ENCODE measurements at places on chromosomes 6 and 20.

DNA sequence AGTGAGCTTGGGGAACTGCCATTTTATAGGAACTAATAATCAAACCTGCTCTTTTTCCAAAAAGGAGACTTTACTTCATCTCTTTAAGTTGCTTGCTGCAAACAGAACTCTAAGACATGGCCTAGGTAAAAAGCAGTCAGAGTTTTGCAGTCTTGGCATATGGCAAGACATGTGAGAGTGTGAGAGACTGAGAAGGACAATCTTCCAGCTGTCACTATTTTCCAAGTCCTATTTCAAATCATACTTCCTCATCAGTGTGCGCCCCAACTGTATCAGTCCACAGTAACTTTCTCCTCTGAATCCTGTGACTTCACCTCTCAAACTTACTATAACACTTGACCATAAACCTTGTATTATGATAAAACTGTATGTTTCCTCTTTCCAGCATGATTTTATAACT is 10.4 kb downstream of the CALHM6 start:
- DNase-seq = no peak

GRCh38 chr6:10875026-10875425 is 6.8 kb downstream of the GCM2 start:
- no peak for DNase-seq

- DNase-seq = no peak
These were observed 96.7 kb upstream of the LAMP5 start for GRCh38 chr20:9417665-9418064.

GRCh38 chr6:90103056-90103800 is 193.4 kb downstream of the BACH2 start:
- peak; percentile 56 for DNase-seq

- no peak for DNase-seq
These were observed 63.2 kb downstream of the TNFRSF21 start for GRCh38 chr6:47246551-47246950.

DNA sequence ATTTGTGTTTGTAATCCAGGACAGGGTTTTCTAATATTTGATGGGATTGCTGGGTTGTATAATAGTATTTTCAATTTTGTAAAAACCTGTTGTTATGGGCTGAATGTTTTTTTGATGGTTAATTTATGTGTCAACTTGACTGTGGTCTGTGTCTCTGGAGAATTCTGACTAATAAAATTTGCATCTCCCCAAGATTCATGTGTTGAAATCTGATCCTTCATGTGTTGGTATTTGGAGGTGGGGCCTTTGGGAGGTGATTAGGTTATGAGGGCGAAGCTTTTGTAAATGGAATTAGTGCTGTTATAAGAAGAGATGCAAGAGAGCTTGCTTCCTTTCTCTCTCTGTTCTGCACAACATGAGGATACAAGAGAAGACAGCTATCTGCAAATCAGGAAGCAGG is 48.7 kb upstream of the SAMD5 start:
- DNase-seq = no peak

DNA sequence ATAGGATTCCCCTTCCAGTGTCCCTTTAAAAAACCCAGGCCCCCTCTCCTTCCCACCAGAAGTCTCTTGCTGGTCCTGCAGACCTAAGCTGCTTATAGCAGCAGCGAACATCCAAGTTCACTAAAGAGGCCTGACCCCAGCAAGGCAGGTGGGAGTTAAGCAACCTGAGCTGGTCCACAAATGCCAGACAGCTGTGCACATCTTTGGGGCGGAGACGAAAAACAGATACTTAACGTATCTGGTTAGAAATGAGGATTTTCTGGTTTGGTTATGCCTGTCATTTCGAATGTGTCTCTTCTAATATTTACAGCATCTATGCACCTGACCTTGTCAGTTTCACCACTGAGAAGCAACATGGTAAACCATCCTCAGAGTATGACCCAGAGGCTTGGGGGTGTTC is 87.8 kb downstream of the SLC2A10 start:
- DNase-seq = no peak
